ENCODE measurements at places on chromosomes 3 and 15. TPM values are rescaled to one million over a fixed set of nuclear protein-coding genes. Genes with fewer than 3 reads are reported as not detected.

- no peak for DNase-seq
Measured at GRCh38 chr15:57436166-57436565, 59.9 kb downstream of the CGNL1 start.

GRCh38 chr15:80162059-80162554 lies 9.3 kb downstream of the FAH start:
- no peak for DNase-seq

- no peak for DNase-seq
Measured at GRCh38 chr15:77510066-77511057, 89.7 kb downstream of the HMG20A start.

- DNase-seq, result no peak
Measured at GRCh38 chr3:162073422-162073975, 576.9 kb downstream of the OTOL1 start.

DNA sequence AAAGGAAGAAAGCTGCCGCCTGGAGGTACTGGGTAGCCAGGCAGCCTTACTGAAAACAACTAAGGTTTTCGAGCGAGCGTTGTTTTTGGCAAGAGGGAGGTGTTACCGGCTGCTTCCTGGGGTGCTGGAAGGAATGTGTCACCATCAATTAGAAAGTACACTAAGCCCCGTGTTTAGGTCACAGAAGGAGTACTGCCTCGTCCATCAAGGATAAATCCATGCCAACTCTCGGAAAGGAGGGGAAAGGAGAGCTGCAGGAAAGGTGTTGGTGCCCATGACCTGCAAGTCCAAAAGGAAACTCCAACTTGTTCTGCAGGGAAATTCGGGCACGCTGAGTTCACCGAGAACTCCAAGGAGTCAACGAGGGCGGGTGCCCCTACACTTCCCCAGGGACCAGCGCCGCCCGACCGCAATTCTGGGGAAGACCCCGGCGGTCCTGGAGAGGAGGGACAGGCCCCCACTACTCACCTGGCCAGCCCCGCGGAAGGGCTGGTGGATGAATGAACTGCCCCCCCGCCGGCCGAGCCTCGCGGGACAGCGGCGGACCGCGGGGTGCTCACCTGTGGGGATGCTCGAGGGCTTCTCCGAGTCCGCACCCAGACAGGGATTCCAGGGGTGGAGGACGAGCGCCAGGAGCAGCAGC lies 542 bp downstream of the PLOD2 start:
- peak; percentile 67 for DNase-seq

- no peak for DNase-seq
Measured at GRCh38 chr3:99114565-99115291, 213.2 kb upstream of the DCBLD2 start.

- DNase-seq, result no peak
Measured at GRCh38 chr3:6437631-6438030, 423.3 kb upstream of the GRM7 start.

GRCh38 chr3:169760479-169760878 lies 4.4 kb downstream of the TERC start:
- DNase-seq, result no peak

The FANCD2 gene
- 3.8 TPM for total RNA-seq

The GUCA1C gene
- total RNA-seq, result not detected

The SLC12A1 gene
- total RNA-seq, result not detected

The ISLR gene
- 120 TPM for total RNA-seq

The INKA1 gene
- 7.3 TPM for total RNA-seq

The DAZL gene
- not detected for total RNA-seq

Measured in sciatic nerve (tissue), 2 donors.